ENCODE measurements at places on chromosomes 16 and 17.

GRCh38 chr17:50848711-50849110 lies 13.3 kb downstream of the WFIKKN2 start:
- no peak for DNase-seq

DNA sequence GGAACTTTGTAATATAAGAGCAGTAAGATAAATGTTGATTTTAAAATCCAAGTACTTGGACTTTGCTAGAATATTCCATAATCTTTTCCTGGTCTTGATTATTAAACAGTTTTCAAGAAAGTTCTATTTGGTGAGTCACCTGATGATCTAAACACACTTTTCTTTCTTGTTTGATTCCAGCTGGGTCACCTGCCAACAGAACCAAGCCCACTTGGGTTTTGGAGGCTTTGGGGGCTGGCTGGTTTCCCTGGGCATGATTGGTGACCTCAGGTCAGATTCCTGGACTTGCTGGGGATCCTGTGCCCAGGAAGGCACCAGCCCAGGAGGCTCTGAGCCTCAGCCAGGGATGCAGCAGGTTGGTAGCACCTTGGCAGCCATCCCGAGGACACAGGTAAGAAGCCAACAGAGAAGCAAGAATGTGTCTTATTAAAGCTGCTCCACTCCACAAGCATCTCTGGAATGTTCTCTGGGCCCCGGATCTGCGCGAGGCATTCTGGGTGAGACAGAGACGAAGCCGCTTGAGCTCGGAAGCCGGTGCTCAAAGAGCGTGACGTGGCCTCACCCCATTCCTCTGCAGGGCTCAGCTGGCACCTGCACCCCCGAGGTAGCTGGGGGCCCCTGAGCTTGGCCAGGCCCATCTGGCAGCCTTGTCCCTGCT lies 3.1 kb upstream of the TEX19 start:
- DNase-seq, result no peak

GRCh38 chr16:78574571-78574970 lies 475.1 kb downstream of the WWOX start:
- no peak for DNase-seq

DNA sequence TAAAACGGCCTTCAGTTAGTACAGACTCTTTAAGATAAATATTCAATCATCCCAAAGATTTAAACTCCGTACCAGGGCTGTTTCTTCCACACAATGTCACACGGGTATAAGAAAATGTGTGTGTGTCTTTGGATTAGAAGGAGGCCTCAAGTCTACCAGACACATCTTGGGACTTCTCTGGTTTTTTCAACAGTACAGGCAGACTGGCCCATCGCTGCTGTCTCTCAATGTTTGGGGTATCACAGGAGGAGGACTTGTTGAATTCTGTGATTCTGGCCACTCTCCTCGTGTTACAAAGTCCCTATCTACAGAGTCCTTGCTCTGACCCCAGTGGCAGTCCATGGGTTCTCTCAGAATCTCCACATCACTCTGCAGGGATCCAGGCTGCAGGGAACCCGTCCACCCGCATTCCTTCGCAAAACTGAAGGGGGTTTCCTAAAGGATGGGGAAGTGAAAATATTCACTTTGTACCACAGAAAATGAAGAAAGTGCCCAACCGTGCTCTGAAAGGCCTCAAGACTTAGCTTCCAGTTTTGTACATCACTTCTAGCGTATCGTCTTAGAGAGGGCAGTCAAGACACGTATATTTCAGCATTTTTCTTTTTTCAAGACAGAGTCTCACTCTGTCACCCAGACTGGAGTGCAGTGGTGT lies 373.2 kb downstream of the NPIPA8 start:
- DNase-seq, result no peak

GRCh38 chr16:47713225-47713595 lies 252.1 kb downstream of the PHKB start:
- DNase-seq, result no peak

DNA sequence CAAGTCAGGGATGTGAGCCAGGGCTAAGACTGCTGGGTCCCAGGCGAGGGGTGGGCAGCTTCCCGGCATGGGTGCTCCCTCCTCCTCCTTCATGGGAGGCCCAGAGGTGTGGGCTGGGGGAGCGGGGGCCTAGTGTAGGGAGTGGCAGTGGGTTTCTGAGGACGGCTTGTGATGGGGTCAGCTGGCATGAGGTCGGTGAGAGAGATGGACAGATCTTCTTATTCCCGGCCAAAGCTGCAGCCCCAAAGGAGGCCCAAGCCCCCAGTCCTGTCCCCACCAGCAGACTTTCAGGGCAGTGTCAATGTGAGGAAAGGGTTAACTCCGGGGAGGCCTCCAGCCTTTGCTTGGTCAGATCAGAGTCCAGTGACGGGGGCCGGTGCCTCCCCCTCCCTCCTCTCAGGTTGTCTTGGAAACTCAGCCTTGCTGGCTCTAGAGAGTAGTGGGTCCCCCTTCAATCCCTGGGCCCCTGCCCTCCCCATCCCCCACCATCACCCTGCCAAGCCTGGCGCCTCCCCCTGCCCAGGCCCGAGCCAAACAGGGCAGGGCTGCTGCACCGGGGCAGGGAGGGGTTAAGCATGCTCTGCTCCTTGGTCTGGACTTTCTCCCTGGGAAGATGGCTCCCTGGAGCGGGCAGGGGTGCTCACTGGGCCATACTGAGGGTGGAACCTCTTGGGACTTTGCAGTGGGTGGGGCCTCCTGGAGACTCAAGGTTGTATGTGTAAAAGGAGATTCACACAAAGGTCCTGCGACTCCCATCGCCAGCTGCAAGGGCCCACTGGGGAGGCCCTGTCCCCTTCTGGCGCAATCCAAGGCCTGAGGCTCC lies 12.4 kb downstream of the NAT9 start:
- no peak for DNase-seq

DNA sequence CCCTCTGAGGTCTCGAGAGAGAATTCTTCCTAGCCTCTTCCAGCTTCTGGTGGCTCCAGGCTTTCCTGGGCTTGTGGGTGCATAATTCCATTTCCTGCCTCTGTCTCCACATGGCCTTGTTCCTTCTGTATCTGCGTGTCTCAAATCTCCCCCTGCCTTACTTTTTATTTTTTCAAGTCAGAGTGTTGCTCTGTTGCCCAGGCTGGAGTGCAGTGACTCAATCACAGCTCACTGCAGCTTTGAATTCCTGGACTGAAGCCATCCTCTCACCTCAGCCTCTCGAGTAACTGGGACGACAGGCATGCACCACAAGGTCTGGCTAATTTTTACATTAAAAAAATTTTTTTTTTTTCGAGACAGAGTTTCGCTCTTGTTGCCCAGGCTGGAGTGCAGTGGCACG lies 120.6 kb downstream of the SHISA9 start:
- no peak for DNase-seq

DNA sequence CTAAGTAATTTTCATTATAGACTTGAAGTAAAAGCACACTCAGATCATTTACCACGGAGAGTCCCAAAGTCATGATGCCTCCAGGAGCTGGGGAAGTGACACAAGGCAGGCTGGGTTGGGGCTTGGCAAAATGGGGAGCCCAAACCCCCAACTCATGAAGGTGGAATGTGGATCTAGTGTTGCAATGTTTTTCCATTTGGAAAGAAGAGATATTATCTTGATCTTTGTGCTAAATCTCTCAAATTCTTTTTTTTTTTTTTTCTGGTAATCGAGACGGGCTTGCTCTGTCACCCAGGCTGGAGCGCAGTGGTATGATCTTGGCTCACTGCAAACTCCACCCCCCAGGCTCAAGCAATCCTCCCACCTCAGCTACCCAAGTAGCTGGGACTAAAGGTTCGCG lies 7.5 kb upstream of the KCNG4 start:
- DNase-seq, result no peak

DNA sequence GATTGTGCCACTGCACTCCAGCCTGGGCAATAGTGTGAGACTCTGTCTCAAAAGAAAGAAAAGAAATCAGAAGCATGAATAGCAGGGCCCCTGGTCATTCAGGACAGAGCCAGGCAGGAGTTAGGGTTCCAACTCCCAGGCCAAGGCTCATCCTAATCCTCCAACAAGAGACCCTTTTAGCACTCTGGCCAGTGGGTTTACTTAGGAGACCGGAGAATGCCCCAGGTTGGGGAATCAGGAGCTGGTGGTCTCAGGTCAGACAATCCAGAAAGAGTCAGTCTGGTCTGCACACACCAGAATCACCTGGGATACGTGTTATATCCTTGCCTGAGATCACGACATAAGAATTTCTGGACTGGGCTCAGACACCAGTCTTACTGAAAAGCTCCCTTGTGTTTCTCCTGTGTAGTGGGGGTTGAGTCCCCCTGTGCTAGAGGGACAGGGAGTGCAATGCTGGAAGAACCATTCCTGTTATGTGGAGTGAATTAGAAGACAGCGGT lies 48.7 kb downstream of the CCDC42 start:
- no peak for DNase-seq

GRCh38 chr16:51637770-51638094 lies 486.7 kb upstream of the SALL1 start:
- DNase-seq, result no peak

- DNase-seq, result no peak
These were observed 7.8 kb upstream of the EVI2A start for GRCh38 chr17:31329221-31329620.

DNA sequence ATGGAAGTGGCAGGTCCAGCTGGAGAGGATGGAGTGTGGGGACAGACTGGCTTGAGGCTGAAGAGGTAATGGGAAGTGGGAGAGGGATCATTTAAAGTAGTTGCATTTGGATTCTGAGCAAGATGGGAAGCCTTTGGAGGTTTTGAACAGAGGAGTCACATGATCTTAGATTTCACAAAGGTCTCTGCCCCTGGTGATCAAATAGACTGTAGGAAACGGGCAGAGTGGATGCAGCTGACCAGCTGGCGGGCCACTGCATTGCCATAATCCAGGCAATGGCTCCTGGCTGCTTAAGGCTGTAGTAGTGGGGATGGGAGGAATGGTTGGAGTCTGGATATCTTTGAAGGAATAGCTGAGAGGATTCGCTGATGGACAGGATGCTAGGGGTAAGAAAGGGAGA lies 81.5 kb downstream of the SLC6A2 start:
- no peak for DNase-seq

DNA sequence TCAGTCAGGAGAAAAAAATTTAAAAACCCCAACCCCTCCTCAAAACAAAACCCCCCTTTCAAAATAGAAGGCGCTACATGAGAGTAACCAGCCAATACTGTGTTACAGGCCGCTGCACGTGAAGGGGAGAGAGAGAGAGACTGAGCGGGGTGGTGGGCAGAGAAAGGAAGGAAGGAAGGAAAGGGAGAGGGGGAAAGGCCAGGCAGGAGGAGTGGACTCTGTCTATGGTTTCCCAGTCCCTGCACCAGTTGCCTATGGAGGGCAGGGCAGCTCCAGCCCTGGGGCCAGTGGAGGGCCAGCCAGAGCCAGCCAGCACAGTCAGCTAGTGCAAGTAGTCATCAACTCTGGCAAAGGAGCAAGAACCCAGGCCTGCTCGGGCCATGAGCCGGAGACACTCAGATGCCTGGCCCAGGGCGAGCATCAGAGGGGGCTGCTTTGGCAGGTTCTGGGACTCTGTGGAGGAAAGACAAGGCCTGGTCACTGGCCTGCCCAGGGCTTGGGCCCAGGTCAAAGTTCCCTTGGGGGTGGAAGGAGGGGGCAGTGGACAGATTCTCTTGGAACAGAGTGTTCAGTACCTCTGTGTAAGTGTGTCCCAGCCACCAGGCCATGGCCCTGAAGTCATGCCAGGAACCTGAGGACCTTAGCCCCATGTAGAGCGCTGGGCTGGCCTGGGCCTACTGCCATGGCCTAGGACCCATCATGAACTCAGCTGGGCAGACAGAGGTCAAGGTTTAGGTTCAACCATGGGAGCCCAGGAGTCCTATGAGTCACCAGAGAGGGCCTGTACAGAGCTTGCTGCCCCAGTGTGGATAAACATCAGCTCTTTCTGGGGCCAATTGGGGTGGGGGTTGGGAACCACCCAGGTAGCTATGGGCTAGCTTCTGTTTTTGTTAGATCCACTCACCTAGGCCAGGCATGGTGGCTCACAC lies 7.3 kb upstream of the GFOD2 start:
- no peak for DNase-seq

DNA sequence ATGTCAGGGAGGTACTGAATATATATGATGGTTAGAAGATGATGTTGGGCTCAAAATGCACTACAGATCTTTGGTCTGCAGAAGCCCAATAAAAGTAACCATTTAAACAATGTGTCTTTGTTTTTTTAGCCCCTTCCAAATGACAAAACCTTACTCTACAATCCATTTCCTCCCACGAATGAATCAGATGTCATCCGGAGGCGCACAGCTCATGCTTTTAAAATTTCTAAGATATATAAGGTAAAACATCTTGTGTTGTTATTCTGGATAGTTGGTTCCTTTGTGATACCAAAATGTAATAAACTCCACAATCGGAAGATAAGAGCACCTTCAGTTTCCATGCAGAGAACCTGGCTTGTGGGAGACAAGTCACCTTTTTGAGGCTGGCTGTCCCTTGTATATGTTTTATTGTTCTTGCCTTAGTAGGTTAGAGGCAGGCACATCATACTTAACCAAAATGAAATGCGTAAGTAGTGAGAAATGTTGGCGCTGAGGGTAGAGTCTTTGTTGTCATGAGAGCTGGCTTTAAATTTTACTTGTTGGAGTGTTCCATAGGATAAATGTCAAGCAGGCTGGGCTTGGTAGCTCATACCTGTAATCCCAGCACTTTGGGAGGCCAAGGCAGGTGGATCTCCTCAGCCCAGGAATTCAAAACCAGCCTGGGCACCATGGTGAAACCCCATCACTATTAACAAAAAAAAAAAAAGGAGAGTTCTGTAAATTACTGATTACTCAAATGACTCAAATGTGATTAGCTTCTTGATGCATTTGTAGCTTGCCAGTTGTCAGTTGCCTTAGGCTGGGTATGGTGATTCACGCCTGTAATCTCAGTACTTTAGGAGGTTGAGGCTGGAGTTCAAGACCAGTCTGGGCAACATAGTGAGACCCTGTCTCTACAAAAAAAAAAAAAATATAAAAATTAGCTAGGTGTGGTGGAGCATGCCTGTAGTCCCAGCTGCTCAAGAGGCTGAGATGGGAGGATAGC lies 19.7 kb upstream of the SNTB2 start:
- no peak for DNase-seq

- no peak for DNase-seq
These were observed 1.0 kb downstream of the RHBDF2 start for GRCh38 chr17:76500074-76500746.

DNA sequence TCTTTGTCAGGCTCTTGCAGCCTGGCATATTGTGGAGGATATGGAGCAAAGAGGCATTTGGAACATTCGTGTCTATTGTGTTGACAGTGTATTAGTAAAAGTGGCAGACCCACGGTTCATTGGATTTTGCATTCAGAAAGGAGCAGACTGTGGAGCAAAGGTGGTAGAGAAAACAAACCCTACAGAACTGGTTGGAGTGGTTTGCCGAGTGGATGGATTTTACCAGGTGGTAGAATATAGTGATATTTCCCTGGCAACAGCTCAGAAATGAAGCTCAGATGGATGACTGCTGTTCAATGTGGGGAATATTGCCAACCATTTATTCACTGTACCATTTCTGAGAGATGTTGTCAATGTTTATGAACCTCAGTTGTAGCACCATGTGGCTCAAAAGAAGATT lies 44.5 kb downstream of the EFCAB13 start:
- DNase-seq, result no peak

- DNase-seq, result no peak
These were observed 24.0 kb downstream of the CEP295NL start for GRCh38 chr17:78878871-78879527.

- DNase-seq, result no peak
These were observed 746 bp upstream of the POLG2 start for GRCh38 chr17:64497565-64498035.
